ENCODE measurements at places on chromosomes 6 and 20.
A peak's percentile ranks its signal among the peaks of the same experiment; 100 is the strongest.

DNA sequence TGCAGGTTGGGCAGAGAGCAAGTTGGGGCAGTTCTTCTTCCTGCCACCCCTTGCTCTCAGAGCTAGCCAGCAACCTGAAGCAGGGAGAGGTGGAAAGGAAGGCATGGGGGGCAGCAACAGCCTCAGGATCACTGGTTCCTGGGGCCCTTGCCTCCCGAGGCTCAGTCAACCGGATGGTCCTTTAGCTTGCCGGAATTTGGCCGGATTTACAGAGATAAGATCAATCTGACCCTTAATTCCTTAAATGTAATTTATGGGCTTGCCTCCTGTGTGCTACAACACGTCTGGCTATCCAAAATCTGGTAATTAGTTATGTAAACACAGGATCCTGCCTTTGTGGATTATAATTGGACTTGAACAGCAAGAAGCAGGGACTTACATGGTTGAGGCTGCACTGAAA lies 19.5 kb upstream of the TCP11 start:
- DNase-seq = no peak

GRCh38 chr20:37123441-37123840 lies 27.6 kb upstream of the RBL1 start:
- no peak for DNase-seq

- DNase-seq = no peak
Measured at GRCh38 chr20:33018169-33018931, 10.8 kb downstream of the BPIFB2 start.

- DNase-seq = peak; percentile 54
Measured at GRCh38 chr6:99614430-99615186, 8.0 kb downstream of the PRDM13 start.

- DNase-seq = no peak
Measured at GRCh38 chr20:46875059-46875458, 19.6 kb upstream of the EYA2 start.

DNA sequence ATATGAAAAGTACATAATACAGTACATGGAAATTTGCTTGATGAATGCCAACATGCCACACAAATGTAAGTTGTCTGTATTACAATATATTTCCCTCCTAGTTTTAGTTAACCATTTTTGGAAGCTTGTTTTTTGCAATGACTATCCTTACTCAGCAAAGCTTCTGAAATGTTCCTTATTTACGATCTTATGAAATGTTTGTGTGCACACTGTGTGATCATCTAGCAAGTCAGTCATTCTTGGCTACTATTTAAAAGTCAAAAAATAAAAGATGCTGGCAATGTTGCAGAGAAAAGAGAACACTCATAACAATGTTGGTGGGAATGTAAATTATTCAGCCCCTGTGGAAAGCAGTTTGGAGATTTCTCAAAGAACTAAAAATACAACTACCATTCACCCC lies 33.8 kb downstream of the SUMO4 start:
- DNase-seq = no peak

Data from activated CD8-positive, alpha-beta T cell treated with anti-CD3 and anti-CD28 coated beads for 36 hours (primary cell).